Activated CD4-positive, alpha-beta T cell treated with anti-CD3 and anti-CD28 coated beads, Interleukin-2, amount 50 U/mL, for 24 hours (primary cell): ENCODE measurements at places on chromosomes 12 and 14.

GRCh38 chr12:6998715-6999451 is 19.4 kb downstream of the LPCAT3 start:
- no peak for DNase-seq

- DNase-seq, result no peak
Observed at GRCh38 chr14:56138928-56139327, 20.7 kb downstream of the PELI2 start.

DNA sequence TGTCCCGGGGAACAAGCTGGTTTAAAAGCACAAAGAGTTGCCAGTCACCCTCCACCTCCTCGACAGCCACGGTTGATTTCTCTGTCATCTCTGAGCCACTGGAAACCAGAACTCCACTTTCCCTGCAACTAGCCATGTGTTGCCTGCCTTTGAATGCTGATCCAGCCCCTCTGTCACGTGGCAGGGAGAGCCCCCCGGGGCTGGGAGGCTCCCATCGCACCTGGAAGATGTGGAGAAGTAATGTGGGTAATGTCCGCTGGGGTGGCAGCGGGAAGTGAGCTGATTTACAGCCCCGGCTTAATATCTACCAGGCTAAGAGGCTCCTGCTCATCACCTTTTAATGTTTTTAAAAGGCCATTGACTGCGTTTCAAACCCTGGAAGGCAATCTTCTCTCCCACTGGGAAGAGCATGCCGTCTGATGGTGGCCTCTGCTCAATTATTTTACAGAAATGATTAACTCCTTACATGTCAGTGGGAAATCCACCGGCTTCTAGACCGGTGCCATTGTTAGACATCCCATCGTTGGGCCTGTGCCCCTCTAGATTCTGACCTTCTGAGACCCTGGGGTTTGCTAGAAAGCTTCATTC is 7.4 kb downstream of the PRIMA1 start:
- DNase-seq, result no peak

GRCh38 chr12:93819050-93819491 is 141.9 kb downstream of the CRADD start:
- no peak for DNase-seq

GRCh38 chr14:70020352-70021170 is 141.3 kb downstream of the SMOC1 start:
- DNase-seq, result no peak

GRCh38 chr14:65575389-65575788 is 162.9 kb downstream of the FUT8 start:
- no peak for DNase-seq

DNA sequence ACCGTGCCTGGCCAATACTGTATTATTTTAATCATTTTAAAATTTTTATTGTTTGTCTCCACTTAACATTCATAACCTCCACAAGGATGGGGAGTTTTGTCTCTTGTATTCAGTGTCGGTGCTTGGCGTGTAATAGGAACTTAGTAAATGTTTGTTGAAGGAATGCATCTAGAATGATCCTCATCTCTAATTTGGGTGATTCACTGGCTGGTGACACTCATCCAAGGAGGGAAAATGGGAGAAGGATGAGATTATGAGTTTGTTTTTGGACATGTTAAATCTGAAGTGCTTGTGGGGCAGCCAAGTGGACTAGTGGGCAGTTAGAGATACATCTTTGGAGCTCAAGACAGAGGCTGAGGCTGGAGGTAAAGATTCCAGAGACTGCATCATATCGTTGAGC is 5.1 kb downstream of the KLC1 start:
- no peak for DNase-seq

DNA sequence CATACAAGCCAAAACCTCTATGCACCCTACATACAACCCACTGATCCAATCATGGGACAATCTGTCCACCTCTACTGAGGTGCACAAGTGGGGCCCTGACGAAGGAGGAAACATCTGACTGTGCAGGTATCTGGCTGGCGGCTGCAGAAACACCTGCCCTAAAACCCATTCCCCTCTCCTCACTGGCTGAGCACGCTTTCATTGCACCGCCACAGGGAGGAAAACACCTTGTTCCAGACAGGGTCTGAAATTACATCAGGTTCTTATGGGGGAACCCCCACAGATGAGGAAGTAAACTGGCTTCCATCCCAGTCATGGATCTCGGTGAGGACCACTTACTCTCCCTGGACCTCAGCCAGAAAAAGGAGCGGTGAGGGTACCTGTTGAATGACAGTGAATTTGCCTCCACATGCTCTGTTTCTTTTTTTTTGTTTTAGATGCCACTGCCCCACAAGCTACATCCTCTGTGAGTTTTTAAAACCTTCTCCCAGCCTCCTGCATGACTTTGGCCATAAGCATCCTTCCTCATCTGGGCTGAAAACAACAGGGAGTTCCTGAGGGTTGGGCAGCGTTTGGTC is 23.8 kb upstream of the DGLUCY start:
- no peak for DNase-seq

GRCh38 chr12:92446083-92446460 is 256.7 kb upstream of the PLEKHG7 start:
- no peak for DNase-seq

- no peak for DNase-seq
Observed at GRCh38 chr14:80770114-80770908, 171.2 kb downstream of the CEP128 start.

DNA sequence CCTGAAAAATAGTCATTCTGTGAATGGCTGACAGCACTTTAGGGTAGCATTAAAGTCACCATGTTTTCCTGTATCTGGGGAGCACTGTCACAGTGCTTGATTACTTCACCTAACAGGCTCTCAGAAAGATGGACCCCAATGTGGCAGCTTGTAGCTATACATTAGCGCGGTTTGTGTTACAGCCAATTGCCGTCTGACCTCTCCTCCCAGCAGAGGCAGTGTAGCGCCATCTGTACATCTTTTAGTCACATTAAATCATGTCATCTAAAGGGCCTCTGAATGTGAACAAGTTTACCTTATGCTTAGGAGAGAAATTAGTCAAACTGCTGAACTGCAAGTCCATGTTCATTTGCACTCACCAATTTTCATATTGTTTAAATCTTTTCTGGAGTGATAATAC is 113.7 kb downstream of the LMO3 start:
- DNase-seq, result no peak

GRCh38 chr14:94681300-94682060 is 69.3 kb downstream of the SERPINA3 start:
- no peak for DNase-seq

GRCh38 chr12:56261503-56262232 is 3.5 kb upstream of the ANKRD52 start:
- DNase-seq, result no peak

- DNase-seq, result no peak
Observed at GRCh38 chr14:91047174-91047753, 13.2 kb downstream of the RPS6KA5 start.

GRCh38 chr12:12405882-12406281 is 49.0 kb downstream of the BORCS5 start:
- no peak for DNase-seq

- DNase-seq, result no peak
Observed at GRCh38 chr12:124698211-124698997, 131.0 kb upstream of the NCOR2 start.

GRCh38 chr14:78455896-78456435 is 285.8 kb downstream of the NRXN3 start:
- no peak for DNase-seq

DNA sequence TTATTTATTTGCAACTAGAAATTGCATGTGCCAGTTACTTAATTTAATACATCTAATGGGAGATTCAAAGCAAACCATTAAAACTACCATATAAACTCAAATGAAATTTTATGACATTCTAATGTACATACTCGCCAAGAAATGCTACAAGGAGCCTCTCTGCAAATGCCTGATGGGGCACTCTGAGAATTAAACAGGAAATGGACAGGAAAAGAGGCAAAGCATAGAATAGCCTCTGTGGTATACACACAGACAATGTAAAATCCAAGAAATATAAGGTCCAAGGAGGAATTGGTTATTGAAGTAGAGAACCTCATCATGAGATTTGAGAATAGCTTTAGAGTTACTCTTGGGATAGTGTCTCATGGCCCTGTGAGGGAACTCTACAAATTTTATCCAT is 41.2 kb downstream of the RAB21 start:
- DNase-seq, result no peak

- no peak for DNase-seq
Observed at GRCh38 chr12:41052441-41052840, 135.7 kb upstream of the PDZRN4 start.

DNA sequence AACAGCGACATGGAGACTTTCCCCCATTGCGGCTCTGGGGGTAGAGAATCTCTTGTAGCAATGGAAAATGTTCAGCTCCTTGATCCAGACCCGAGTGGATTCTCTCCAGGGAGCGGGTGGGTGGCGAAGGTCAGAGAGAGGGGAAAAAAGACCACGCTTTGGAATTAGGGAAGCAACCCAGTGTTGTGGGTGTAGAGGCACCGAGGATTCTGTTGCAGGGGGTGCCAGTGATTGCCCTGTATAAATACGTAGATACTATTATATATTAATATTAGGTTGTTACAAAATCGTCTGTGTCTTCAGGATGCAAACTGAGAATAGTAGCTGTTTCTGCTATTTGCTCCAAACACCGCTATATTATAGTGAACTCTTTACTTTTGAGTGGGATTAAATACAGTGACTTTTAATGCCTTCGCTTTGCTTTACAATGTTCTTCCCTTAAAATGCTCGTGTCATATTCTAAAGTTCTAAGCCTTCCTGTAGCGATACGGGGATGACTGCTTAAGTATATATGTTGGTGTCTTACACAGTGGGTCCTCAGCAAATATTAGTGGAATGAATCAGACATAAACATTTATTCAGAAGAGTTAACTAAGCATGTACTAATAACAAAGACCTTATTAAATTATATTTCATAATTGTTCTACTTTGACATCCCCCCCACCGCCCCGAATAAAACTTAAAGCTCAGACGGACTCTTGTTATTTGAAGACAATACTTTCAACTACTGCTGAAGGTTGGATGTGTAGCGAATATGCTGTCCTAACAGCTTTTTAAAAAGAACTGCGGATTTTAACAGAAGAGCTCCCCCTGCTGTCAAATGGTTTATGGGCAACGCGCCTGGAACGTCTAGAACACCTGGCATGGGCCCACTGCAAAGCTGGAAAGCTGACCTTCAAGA is 136.4 kb upstream of the KRAS start:
- DNase-seq, result peak; percentile 78

- no peak for DNase-seq
Observed at GRCh38 chr14:51595881-51596455, 55.7 kb upstream of the FRMD6 start.

DNA sequence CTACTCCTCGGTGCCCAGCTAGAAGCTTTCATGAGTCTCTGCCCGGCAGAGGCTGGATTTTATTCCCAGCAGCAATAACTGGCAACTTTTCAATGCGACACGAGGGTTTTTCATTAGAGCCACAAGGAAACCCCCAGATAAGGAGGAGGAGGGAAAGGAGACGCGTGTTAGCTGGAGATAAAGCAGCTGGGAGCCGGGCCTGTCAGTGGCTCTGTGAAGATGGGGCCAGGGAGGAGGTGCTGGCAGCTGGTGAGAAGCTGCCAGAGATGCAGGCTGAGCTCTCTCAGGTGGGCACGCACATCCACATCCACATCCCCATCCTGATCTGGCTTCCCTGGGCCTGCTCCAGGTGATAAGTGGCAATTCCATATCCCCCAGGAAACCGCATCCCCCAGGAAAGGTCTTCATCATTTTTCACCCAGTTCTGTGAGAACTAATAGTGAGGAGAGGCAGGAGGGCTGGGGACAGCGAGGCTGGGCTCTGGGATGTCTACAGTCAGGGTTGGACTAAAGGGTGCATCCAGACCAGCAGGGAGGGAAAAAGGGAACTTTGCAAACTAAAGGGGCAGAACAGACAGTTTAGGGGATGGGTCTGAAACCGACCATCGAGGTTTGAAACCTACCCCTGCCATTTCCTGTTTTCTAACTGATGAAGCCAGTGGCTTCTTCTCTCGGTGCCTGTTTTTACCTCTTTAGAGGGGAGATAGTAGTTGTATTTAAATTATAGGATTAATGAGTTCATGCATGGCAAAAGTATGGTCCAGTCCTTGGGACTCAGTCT is 413.2 kb downstream of the DPF3 start:
- no peak for DNase-seq

DNA sequence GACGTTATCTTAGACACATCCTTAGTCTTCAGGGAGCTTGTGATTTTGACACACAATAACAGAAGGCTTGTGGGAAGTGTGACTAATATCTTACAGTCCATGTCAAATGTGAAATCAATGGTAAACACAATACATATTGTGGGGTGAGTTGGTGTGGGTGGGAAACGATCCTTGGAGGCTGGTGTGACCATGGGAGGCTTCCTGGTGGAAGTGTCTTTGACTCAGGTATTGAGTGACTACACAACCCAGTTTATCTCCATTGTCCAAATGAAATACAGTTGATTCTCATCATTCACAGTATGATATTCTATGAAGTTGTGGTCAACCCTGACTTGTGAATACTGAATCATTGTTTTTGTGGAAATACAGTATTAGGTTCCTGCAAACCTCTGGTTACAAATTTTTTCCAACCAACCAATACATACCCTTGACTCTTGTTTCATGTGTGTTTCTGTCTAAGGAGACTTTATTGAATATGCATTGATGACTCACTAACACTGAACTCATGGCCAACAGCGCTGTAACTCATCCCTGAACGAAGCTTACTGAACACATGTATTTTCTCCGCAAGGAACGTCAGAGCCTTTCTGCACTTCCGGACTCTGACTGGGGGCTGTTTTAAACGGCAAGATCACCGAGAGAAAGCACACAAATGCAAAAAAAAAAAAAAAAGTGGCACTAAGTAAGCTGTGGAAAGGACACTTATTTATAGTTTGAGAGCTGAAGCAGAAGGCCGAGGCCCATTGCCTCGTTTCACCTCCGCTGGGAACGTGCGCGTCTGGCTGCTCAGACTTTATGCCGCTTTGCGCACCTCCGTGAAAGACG is 59.0 kb downstream of the CLMN start:
- DNase-seq, result no peak

DNA sequence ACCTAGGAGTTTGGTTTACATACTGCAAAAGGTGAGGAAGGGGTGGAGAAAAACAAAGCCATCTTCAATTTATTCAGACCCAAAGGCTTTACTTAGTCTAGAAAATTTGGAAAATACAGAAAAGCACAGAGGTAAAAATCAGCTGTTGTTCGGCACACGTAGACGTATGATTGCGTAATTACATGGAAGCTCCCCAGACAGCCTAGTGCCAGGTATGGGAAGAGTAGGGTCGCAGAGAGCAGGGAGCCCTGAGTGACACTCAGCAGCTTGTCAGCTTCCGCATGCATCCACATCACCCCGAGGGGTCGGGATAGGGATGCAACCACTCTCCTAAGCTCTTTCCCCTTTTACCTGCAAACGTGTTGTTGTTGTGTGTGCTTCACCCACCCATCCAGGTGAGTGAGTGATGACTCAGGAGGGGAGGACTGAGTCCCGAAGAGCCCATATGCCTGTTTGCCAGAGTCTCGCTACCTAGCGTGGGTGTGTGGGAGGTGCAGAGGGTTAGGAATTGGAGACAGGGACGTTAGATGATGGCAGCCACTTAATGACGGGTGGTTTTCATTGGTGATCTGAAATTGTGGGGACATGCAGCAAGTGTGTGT is 20.1 kb downstream of the PIWIL1 start:
- no peak for DNase-seq

DNA sequence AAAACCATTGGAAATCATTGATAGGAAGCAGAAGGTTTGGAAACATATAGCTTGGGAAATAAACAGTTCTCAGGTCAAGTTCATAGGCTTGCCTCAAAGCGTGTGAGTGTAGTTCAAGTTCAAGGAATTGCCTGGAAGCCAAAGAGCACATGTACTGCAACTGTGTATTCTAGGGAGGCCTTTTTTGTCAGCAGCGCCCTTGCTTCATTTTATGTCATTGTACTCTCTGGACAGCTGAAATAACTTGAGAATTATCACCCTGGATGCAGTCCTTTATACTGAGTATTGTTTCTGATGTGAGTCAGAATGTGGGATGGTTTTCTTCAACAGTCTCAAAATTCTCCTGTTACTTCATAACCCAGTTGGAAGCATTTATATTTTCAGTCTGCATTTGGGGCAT is 16.0 kb upstream of the EVL start:
- no peak for DNase-seq
